Aorta (tissue), 5 donors: ENCODE measurements at places on chromosomes 2 and 18.

GRCh38 chr18:37309059-37309458 lies 256.5 kb downstream of the CELF4 start:
- H3K4me1 ChIP-seq, result no peaks in the 10 kb centered on the region
- no peak overlapping the region for H3K27ac ChIP-seq
- DNase-seq, result no peak
- H3K4me3 ChIP-seq, result no peak overlapping the region
- H3K36me3 ChIP-seq, result no peaks in the 10 kb centered on the region
- H3K27me3 ChIP-seq, result no peaks in the 10 kb centered on the region

- H3K27me3 ChIP-seq, result no peaks in the 10 kb centered on the region
- no peaks in the 10 kb centered on the region for H3K36me3 ChIP-seq
- peak; percentile 33 for DNase-seq
Observed at GRCh38 chr2:8563814-8564474, 117.9 kb upstream of the ID2 start.

DNA sequence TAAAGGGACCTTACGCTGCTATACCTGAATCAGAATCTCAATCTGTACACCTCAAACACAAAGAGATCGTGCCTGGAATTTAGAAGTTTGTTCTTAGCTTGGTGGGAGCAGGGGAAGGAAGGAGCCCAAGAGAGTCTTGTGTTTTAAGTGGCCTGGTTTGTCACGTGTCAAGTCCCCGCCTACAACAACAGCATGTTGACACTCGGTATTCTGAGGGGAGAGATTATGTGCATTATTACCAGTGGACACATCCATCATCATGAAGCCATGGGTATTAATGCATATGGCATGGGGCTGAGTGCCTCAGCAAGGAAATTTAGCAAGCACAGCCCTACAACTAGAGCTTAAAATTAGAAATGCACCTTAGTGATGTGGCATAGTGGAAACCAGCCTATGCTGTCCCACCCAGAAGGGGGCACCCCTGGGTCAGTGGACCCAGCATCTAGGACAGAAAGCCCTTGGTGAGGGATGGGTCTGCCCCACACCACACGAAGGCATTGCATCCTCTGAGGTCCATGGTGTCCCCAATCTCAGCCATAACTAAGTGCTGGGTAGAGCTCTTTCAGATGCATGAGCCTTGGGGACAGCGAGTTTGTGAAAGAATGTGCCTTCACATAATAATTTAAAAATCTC lies 138.7 kb downstream of the MGAT5 start:
- H3K27ac ChIP-seq, result no peak overlapping the region
- DNase-seq, result no peak
- no peaks in the 10 kb centered on the region for H3K4me1 ChIP-seq
- no peak overlapping the region for H3K4me3 ChIP-seq
- H3K36me3 ChIP-seq, result no peaks in the 10 kb centered on the region
- no peaks in the 10 kb centered on the region for H3K27me3 ChIP-seq

DNA sequence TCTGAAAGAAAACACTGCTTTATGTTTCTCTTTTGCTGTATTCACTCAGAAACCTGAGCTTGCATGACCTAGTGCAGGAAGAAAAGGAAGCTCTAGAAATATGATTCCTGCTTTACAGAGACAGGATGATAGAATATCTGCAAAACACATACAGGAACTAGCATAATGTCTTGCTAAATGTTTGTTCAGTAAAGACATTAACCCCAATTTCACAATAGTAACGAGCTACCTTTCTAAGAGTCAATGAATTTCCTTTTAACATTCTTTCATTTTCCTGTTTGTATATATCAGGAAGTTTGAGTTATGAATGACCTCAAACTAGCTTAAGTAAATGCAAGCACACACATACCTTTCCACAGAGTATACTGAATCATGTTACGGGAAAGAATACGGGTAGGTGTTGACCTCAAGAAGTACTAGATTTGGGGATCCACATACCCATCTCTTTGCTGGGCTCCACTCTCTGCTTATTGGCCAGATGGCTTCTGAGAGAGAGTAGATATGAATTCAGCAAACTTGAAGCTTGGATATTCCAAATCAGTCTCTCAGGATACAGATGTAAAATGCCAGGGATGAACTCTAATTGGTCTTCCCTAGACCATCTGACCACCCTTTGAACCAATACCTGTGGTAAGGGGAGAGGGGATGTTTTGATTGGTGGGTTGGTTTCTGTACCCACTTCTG lies 18.2 kb upstream of the ACSL3 start:
- H3K4me1 ChIP-seq, result peaks cover 1% of the 10 kb centered on the region
- no peaks in the 10 kb centered on the region for H3K36me3 ChIP-seq
- no peaks in the 10 kb centered on the region for H3K27me3 ChIP-seq

- no peaks in the 10 kb centered on the region for H3K36me3 ChIP-seq
- H3K4me1 ChIP-seq, result no peaks in the 10 kb centered on the region
- no peak overlapping the region for H3K4me3 ChIP-seq
- H3K27me3 ChIP-seq, result no peaks in the 10 kb centered on the region
- DNase-seq, result no peak
Observed at GRCh38 chr2:164972216-164972615, 16.9 kb upstream of the SLC38A11 start.

GRCh38 chr2:44753552-44754285 lies 187.8 kb upstream of the SIX3 start:
- no peak overlapping the region for H3K27ac ChIP-seq
- H3K27me3 ChIP-seq, result no peaks in the 10 kb centered on the region
- no peaks in the 10 kb centered on the region for H3K36me3 ChIP-seq
- H3K4me1 ChIP-seq, result no peaks in the 10 kb centered on the region
- no peak overlapping the region for H3K4me3 ChIP-seq
- no peak for DNase-seq

GRCh38 chr2:113281910-113282746 lies 3.4 kb upstream of the PAX8 start:
- no peaks in the 10 kb centered on the region for H3K4me1 ChIP-seq

DNA sequence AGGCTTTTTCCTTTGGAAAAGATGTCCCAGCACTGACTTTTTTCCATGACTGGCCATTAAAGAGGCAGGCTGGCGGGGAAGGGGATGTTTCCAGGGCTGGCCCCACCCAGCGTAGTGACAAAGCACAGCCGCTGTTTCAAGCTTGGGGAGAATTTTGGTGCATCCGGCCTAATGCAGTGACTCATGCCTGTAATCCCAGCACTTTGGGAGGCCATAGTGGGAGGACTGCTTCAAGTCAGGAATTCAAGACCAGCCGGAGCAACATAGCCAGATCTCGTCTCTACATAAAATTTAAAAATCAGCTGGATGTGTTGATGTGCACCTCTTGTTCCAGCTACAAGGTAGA lies 78.0 kb upstream of the SH3BP4 start:
- no peaks in the 10 kb centered on the region for H3K4me1 ChIP-seq
- no peak overlapping the region for H3K27ac ChIP-seq
- H3K36me3 ChIP-seq, result no peaks in the 10 kb centered on the region
- no peaks in the 10 kb centered on the region for H3K27me3 ChIP-seq

- H3K27me3 ChIP-seq, result no peaks in the 10 kb centered on the region
- peaks cover 4% of the 10 kb centered on the region for H3K4me1 ChIP-seq
- H3K36me3 ChIP-seq, result no peaks in the 10 kb centered on the region
Observed at GRCh38 chr2:212939777-212940531, 211.5 kb downstream of the IKZF2 start.

GRCh38 chr2:183375821-183376220 lies 251.6 kb downstream of the NUP35 start:
- H3K4me1 ChIP-seq, result no peaks in the 10 kb centered on the region
- no peaks in the 10 kb centered on the region for H3K27me3 ChIP-seq
- H3K4me3 ChIP-seq, result no peak overlapping the region
- no peaks in the 10 kb centered on the region for H3K36me3 ChIP-seq

- H3K4me1 ChIP-seq, result no peaks in the 10 kb centered on the region
- H3K27ac ChIP-seq, result no peak overlapping the region
- H3K36me3 ChIP-seq, result no peaks in the 10 kb centered on the region
- no peak for DNase-seq
- no peaks in the 10 kb centered on the region for H3K27me3 ChIP-seq
Observed at GRCh38 chr18:28176698-28176947, 307 bp downstream of the CDH2 start.

GRCh38 chr2:164891460-164891859 lies 49.8 kb upstream of the COBLL1 start:
- H3K27me3 ChIP-seq, result no peaks in the 10 kb centered on the region
- DNase-seq, result no peak
- no peaks in the 10 kb centered on the region for H3K36me3 ChIP-seq
- no peak overlapping the region for H3K27ac ChIP-seq
- no peak overlapping the region for H3K4me3 ChIP-seq
- no peaks in the 10 kb centered on the region for H3K4me1 ChIP-seq

- H3K27ac ChIP-seq, result no peak overlapping the region
- no peaks in the 10 kb centered on the region for H3K27me3 ChIP-seq
- DNase-seq, result no peak
- no peak overlapping the region for H3K4me3 ChIP-seq
- no peaks in the 10 kb centered on the region for H3K36me3 ChIP-seq
Observed at GRCh38 chr2:200360364-200360763, 53.9 kb downstream of the SPATS2L start.

GRCh38 chr18:68588169-68588568 lies 126.7 kb downstream of the TMX3 start:
- H3K27ac ChIP-seq, result no peak overlapping the region
- no peak overlapping the region for H3K4me3 ChIP-seq
- no peaks in the 10 kb centered on the region for H3K36me3 ChIP-seq
- H3K27me3 ChIP-seq, result no peaks in the 10 kb centered on the region
- no peak for DNase-seq

DNA sequence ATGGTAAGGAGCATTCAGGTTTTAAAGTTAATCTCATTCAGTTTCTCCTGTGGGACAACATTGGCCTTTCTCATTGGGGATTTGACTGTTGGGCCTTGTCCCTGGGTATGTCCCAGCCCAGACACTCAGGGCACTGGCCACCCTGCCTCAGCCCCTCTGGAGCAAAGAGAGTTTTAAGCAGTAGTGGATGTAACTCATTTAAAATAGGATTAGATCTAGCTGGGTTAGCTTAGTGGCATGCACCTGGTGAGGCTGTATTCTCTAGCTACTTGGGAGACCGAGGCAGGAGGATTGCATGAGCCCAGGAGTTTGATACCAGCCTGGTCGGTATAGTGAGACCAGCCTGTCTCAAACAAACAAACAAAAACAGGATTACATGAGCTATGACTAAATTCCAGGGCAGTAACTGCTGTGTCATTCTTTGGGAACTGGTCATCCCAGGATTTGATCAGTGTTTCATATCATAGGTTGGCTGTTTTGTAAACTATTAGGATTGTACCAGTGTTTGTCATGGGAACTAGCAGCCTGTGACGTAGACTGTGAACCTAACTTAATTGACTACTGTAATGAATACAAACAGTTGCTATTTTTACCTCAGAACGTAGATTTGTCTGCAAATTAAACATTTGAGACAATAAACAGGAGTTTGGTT lies 12.5 kb downstream of the INPP4A start:
- DNase-seq, result no peak
- H3K4me3 ChIP-seq, result no peak overlapping the region
- no peak overlapping the region for H3K27ac ChIP-seq
- no peaks in the 10 kb centered on the region for H3K36me3 ChIP-seq
- peaks cover 3% of the 10 kb centered on the region for H3K4me1 ChIP-seq

- no peaks in the 10 kb centered on the region for H3K4me1 ChIP-seq
- H3K4me3 ChIP-seq, result no peak overlapping the region
- no peak for DNase-seq
Observed at GRCh38 chr18:42534313-42534712, 579.3 kb downstream of the PIK3C3 start.
